AG09319 (cell line): ENCODE measurements at places on chromosomes 11 and 22.

DNA sequence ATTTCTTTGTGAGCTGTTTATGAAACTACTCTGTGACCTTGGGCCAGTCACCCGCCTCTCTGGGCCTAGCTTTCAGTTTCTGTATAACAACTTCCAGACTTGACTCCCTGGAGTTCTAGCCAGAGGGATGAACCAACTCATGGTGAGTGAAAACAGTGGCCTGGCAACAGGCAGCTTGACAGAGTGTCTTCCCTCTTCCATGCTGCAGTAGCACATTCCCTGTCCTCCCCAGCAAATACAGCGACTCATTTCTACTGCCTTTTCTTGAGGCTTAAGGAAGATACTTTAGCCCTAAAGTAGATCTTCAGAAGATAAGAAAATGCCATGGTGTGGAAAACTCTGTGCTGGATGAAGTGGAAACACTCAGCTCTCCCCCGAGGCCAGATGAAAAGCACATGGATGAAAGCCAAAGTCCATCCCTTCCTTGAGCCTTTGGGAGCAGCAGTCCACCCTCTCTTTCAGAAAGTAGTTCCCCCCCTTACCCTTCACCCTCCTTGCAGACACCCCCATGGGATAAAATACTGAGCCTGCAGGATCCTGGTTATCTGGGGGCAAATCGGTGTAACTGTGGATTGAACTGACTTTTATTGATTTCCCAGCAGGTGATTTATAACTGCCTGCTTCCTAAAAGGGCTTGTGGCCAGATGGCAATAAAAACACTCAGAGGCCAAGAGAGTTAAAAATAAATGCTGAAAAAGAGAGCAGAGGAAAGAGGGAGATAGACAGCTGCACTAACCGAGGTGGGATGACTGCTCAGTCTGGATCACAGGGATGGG, 24.1 kb downstream of the IRAG1 start:
- no peak for DNase-seq

- DNase-seq, result no peak
Observed at GRCh38 chr11:73145986-73146575, 4.0 kb upstream of the FCHSD2 start.

DNA sequence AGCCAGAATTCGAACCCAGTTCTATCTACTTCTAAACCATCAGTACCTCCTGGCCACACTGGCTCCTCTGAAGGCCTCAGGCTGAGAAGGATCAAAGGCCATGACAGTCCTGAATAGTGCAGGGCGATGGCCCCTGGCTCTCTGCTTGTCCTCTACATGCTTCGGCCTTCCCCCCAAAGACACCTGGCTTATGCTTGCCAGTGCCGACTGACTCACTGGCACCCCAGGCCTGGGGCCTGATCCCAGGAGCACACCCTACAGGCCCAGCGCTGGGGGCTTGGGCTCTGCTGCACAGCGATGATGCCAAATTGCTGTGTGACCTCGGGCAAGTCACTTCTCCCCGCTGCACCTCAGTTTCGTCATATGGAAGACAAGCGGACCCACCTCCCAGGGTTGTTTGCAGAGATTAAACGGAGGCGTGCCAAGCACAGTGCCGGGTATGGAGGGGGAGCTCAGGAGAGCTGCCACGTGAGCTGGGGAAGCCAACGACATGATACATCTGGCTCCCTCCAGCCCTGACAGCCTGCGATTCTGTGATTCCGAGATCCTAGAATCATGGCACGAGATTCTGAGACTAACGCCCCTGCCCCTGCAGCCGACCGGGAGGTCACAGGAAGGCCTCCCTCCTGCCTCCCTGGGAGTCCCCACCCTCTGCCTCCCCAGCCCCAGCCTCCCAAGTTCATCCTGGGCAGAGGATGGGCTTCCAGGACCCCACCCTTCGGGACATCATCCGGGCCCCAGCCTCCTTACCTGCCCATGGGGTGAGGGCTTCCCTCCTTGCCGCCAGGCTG, 1.0 kb downstream of the SSTR3 start:
- DNase-seq, result no peak

DNA sequence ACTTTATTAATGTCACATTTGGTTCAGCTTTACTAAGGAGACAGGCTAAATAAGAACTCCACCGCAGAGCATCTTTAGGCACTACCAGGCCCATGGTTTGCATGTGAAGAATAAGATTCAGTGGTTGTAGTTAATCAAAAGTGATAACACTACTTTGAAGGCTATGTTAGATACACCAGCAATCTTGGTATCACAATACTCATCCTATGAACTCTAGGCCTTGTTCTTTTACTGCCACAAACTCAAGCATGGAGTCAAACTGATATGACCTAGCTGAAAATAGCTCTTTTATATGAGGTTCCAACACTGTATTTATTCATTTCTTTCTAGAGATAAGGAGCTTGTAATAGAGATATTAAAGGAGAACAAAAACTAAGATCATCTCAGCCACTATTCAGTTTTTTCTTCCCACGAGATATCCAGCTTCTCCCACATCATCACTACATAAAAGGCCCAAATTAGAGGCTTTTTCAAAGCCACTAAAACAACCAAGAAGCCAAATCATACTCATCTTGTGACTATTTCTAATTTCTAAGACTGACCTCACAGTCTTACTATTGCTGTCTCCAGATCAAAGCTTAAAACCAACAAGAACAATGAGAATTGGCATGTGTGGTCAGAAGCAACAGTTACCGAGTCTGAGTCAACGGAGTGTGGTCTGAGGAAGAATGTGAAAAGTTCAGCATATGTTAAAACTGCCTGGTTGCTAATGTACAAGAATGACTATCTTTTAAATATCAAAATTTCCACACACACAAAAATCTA, 25.1 kb upstream of the GUCY1A2 start:
- peak; percentile 65 for DNase-seq

DNA sequence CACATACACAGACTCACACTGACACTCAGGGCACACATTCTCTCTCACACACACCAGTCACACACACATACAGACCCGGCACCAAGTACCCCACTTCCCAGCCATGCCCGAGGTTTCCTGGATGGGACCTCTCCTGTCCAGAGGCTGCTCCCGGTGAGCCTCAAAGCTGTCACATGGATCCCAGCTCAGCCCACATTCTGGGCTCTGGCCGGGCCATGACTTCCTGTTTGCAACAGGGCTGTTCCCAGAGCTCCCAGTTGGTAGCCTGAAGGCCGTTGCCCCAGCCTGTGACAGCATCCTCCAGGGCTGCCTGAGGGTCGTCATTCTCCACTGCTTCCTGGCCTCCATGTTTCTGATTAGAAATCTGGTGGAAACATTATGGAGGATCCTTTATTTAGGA, 14.6 kb upstream of the CYP2D6 start:
- DNase-seq, result no peak

- DNase-seq, result no peak
Observed at GRCh38 chr11:125398994-125399640, 96.9 kb downstream of the FEZ1 start.

- DNase-seq, result no peak
Observed at GRCh38 chr11:57491371-57492061, 24.0 kb downstream of the SLC43A1 start.

- no peak for DNase-seq
Observed at GRCh38 chr11:67561971-67562619, 21.5 kb upstream of the GSTP1 start.

DNA sequence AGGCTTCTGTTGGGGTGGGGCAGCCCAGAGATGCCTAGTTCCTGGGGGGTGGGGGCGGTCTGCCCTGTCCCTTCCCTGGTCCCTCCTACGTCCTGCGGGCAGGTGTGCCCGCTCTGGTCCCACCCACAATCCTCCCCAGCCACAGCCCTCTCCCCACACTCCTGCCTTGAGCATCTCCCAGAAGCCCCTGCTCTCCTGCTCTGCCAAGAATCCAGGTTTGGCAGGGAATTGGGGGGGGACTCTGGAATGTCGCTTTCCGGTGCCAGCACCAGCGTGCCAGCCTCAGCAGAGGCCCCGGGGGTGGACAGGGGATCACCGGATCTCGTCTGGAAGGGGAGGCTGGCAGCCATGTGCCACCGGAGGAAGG, 11.4 kb upstream of the PDGFB start:
- DNase-seq, result no peak

DNA sequence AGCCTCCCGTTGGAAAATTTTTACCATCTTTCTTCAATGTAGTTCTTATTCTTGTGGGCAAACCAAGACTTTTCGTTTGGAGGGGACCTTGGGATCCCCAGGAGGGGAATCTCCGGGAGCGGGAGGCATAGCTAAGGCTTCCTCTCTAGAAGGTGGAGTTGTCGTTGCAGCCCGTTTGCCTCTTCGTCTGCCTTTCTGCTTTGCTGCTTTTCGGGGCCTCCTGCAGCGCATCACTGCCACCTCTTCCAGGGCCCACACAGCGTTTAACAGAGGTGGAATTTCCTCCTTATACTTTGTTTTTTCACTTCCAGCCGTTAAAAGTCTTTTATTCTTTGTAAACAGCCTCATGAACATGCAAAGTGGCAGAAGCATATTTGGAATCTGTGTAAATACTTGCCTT, 3.5 kb upstream of the IFITM3 start:
- DNase-seq, result no peak

- no peak for DNase-seq
Observed at GRCh38 chr11:10412266-10412665, 42.8 kb upstream of the AMPD3 start.

DNA sequence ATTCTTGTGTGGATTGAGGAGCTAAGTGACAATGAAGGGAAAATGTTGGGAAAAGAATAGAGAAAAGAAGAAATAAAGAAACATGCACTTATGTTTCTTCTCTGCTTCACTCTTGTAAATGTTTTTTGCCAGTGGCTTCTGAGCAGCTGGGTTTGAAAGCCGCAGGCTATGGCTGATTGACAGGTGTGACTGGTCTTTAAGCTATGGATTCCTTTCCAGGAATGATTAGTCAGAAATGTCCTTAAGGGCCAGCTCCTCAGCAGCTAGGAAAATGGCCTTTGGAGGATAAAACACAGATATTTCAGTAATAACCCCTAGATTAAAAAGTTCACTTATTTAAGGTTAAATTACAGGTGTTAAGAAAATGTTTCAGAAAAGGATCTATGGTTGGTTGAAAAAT, 6.5 kb upstream of the USP28 start:
- DNase-seq, result no peak

DNA sequence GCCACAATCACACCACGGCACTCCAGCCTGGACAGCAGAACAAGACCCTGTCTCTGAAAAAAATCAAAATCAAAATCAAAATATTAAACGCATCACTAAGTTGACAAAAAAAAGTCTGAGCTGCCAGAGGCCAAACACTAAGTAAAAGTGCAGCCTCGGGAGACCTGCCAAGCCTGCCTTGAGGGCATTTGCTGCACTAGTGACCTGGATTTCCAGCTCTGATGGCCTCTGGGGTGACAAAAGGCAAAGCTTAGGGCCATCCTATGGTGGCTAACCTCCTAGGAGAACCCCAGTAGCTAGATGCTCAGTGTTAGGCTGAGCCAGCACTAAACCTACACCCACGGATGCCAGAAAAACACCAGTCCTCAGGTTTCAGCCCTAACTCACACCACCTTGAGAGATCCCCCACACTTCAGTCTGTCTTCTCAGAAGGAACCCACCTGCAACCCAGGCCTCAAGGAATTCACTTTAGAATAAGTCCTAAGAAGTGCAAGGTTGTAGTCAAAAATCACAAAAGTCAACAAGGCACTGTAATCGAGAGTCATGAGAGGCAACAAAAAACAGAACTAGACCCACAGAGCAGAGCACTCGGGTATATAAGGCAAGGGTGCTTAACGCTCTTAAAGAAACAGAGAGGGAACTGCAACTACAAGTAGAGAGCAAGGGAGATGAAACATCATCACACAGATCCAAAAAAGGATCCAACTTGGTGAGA, 28.6 kb downstream of the GNB1L start:
- no peak for DNase-seq

- peak; percentile 15 for DNase-seq
Observed at GRCh38 chr22:24146194-24146616, 35.1 kb upstream of the SUSD2 start.

DNA sequence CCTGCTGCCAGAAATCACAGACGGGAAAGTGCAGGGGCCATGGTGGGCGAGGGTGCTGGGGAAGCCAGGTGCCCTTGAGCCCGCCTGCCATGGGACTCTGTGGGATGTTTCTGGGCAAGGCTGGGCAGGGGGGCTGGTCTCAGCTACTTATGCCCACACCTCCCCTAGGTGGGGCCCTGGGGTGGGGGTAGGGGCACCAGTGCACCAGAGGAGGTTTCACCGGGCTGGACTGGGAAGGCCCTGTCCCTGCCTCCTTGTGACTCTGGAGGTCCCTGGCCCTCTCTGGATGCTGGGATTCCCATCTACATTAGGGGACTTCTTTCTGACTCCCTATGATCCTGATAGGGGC, 75.2 kb upstream of the WNT11 start:
- no peak for DNase-seq

GRCh38 chr11:37076866-37077265, 478.8 kb upstream of the RAG2 start:
- DNase-seq, result no peak

DNA sequence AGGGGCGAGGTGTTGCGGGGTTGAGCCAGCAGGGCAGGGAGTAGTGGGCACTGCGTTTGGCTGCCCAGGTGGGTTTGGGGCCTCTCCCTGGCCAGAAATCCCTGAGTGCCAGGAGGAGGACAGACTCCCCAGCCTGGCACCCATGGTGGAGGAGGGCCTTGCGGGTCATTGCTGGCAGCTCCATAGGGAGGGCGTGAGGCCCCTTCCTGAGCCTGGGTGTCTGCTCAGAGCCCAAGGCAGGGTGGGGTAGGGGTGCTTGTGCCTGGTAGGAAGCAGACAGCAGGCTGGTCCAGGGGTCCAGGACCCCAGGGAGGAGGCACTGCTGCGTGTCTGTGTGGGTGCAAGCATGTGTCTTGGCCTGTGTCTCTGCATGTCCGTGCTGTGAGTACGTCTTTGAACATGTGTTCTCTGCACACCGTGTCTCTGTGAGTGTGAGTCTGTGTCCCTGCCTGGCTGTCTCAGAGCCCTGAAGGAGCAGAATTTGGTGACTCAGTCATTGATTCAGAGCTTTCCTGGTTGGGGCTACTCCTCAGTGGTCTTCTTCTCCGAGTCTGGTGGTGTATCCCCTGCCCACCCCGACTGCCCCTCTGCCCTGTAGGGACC, 3.9 kb downstream of the TSPAN4 start:
- no peak for DNase-seq

DNA sequence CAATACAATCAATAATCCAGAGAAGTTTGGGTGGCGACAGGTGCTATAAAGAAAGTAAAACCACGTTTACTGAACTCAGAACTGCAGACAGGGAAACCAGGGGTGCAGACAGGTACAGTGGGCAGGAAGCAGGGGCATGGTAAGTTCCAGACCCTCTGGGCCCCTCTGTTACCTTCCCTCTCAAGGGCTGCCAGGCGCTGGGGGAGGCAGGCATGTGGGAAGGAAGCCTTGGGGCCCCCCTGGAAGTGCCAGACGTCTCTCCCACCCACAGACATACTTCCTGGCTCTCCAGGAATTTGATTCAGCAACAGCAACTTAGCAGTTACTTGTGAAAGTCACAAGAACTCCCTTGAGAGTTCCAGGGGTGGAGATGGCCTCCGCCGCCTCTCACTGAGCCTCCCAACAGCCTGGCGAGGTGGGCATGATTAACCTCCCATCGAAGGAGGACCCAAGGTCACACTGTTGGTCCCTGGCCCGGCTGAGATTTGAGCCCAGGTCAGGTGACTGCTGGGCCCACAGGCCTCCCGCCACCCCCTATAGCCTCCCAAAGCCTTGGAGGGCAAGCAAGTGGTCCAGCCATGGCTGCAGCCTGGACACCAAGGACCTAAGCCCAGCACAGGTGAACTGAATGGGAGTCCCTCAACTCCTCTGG, 14.1 kb upstream of the TSKU start:
- no peak for DNase-seq

GRCh38 chr11:96664110-96664509, 274.3 kb downstream of the JRKL start:
- no peak for DNase-seq

- no peak for DNase-seq
Observed at GRCh38 chr11:73940801-73941570, 9.8 kb upstream of the DNAJB13 start.
